HS-27A (cell line): ENCODE measurements at places on chromosomes 12 and 14.

DNA sequence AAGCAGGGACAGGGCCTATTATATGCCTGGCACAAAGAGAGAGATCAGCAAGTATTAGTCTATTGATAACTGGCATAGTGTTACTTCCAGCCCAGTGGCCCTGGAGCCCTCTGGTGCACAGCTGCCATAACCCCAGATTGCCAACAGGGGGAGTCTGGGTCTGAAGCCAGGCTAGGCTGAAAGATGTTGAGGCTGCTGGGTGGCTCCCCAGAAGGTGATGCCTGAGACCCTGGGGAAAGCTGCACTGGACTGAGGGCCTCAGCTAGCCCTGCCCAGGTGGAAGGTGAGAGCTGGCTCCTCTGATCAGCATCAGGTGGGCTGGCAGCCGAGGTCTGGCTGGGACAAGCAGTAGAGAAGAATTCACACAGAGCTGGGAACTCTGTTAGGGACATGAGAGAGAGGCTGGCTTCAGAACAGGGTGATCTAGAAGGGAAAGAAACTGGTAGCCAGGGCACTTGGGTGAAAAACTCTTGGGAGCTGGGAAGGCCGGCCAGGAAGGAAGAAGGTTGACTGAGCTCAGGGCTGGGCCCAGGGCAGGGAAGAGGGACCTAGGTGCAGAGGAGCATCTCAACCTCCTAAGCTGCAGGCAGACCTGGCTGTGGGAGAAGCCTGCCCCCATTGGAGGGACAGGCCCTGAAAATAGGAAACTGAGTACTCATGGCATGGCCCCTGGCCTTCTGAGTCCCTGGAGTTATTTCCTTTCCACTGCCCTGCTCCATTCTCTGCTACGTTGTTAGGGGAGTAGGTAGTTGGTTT is 3.9 kb downstream of the GZMH start:
- no peak for DNase-seq

DNA sequence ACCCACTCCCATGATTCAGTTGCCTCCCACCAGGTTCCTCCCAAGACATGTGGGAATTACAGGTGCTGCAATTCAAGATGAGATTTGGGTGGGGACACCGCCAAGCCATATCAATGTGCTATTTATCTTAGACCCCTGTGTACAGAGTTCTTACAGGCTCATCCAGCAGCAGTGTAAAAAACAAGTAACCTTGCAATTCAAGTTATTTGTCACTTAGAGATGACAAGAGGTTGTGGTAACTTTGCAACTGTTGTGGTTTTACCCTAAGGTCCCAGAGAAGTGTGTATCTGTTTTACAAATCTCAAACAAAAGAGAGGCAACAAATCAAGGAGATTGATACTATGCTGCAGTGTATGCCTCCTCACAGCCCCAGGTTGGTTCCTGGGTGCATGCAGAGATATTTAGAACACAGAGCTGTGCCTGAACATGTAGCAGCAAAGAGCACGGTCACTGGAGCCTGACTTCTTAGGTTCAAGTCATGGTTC is 11.5 kb upstream of the HELB start:
- no peak for DNase-seq

DNA sequence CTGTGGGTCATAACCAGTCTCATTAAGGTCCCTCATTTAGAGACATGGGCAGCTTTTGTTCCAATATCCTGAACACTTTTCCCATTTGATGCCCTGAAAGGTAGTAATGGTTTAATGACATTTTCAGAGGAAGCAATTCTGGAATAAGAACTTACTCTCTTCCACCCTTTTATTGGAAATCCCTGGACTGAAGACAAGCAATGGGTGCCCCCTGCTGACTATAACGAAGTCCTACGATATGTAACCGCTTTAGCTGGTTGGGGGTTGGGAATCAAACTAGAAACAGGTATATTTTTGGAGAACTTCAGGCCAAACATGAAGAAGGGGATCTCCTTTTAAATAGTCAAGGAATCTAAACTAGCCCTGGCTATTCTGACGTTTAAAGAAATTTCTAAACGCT is 20.5 kb downstream of the SARNP start:
- DNase-seq, result no peak

GRCh38 chr14:67461996-67462395 is 26.5 kb downstream of the TMEM229B start:
- DNase-seq, result no peak

GRCh38 chr12:84077679-84078078 is 834.9 kb downstream of the SLC6A15 start:
- DNase-seq, result no peak

DNA sequence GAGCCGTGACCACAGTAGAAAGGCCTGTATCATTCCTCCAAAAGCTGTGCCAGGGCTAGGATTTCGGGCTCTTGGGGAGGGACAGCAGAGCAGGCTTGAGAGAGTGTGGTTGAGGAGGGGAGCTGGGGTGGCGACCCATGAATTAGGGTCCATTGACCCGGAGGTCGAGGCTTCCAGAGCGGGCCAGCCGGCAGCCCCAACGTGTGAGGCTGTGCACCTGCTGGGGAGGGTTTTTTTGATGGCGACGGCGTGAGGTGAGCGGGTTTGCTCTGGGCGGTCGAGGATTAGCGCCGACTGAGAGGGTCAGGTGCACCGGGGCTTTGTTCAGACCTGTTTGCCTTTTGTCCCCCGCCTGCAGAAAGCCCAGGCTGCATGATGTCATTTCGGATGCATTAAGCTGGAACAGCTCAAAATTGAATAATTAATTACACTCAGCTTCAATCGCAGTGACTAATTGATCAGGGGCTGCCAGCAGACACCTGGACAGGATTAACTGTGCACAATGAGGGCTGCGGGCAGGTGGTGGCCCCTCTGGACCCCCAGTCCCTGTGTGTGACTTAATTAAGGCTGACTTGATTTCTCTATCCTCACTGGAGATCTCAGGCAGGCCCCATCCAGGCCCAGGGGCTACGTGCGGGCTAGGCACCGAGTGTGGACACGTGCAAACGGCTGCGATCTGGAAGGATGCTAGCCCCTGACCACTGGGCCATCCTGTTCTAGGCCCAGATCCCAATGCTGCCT is 42.1 kb upstream of the MEG3 start:
- DNase-seq, result no peak

- DNase-seq, result no peak
These were observed 9.3 kb upstream of the SERPINA5 start for GRCh38 chr14:94571950-94572349.

DNA sequence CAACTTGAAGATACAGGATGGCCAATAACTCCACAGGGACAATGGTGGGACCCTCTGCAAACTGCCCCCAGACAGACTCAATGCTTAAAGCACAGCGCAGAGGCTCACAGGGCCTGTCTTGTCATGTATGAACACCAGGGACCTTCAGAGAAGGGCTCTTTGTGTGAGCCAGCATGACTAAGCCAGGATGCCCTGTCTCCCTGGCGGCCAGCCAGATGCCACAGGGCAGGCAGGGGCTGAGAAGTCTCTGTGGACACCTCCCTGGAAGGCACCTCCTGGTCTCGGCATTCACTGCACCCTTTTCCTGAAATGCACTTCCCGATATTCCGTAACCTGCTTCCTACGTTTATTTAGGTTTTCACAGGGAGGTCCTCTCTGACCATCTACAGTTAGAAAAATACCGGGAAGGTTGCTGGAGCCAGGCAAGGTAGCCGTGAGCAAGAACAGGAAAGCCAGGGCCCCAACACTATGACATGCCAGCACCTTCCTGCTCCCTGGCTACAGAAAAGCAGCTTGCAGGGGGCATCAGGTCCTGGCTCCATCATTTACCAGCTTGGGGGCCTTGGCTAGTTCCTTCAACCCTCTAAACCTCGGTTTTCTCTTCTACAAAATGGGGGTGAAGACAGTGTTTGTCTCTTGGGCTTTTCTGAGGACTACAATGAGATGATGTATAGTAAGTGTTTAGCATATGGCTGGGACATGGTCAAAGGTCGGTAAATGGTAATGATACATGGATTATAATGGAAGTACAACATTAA is 65.0 kb downstream of the PITPNM2 start:
- DNase-seq, result peak; percentile 35

GRCh38 chr12:48009471-48009870 is 5.2 kb upstream of the COL2A1 start:
- no peak for DNase-seq

DNA sequence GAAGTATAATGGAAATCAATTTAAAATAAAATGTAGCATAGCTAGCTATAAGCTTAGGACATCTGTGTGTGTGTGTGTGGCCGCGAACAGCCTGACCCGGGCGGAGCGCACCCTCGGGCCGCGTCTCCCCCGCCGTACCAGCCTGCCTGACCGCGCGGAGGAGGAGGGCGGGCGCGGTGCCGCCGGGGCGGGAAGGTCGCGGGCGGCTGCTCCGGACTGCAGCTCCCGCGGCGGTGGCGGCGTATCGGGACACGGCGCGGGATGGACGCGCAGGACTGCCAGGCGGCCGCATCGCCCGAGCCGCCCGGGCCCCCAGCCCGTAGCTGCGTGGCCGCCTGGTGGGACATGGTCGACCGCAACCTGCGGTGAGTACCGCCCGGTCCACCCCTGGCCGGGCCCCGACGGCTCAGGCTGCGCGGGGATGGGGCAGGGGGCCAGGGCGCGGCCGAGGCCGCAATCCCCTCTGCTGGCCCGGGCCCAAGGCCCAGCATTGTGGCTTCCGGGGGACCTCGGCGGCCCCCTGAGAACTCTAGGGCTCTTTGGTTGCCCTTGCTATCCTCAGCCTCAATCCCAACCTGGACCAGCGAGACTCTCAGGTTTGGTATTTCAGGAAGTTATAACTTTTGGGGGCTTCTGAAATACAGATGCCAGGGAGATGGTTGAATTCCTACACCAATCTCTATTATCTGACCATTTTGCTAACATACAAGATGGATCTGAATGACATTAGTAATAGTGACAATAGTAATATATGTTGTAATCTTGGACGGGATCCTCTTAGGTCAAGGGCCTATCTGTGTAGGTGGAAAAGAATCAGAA is at the start of gene ABHD12B:
TSS of gene ABHD12B (plus strand) at position 140 of the 819 bp plus-strand sequence. CDS start at position 262, 122 bp downstream.
- DNase-seq, result no peak

DNA sequence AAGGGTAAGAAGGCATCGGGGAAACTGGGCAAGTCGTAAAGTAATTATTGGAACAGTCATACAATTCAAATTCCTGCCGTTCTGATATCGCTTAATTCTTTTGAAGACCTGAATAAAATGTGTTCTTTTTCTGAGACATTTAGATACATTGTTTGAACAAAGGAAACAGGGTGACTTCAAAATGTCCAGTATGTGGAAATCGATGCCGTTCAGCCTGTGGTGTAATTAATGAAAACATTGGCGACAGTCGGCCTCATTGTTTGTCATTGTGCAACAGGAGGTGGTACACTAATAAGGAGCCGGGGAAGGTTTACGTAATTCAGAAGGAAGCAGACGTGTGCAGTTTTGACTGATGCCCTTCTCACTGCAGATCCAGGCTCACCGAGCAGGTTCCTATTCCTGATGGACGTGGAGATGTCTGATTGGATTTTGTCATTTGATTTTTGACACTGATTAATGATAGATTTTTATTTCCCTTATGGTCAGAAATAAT is 92.7 kb downstream of the BORCS5 start:
- no peak for DNase-seq

GRCh38 chr12:129629901-129630300 is 273.9 kb downstream of the TMEM132D start:
- DNase-seq, result no peak

- no peak for DNase-seq
These were observed 185.3 kb downstream of the KIF26A start for GRCh38 chr14:104323551-104324175.

DNA sequence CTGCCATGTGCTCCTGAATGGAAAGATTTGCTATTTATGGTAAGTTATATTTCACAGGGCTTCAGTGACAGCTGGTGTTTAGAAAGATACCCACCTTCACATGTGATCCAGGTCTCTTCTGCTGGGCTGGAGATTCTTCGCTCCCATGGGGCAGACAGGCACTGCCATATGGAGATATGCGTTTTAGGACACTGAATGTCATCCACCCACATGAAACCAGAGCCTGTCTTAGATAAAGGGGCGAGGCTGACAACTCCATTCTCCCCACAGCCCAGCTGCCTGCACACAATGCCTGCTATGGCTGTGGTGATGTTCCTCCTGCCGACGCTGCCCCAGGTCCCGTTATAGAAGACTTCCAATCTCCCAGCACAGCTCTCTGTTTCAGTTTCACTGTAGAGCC is 69.4 kb downstream of the ACSM4 start:
- no peak for DNase-seq

- DNase-seq, result no peak
These were observed 312.2 kb upstream of the DIO3 start for GRCh38 chr14:101248840-101249675.

DNA sequence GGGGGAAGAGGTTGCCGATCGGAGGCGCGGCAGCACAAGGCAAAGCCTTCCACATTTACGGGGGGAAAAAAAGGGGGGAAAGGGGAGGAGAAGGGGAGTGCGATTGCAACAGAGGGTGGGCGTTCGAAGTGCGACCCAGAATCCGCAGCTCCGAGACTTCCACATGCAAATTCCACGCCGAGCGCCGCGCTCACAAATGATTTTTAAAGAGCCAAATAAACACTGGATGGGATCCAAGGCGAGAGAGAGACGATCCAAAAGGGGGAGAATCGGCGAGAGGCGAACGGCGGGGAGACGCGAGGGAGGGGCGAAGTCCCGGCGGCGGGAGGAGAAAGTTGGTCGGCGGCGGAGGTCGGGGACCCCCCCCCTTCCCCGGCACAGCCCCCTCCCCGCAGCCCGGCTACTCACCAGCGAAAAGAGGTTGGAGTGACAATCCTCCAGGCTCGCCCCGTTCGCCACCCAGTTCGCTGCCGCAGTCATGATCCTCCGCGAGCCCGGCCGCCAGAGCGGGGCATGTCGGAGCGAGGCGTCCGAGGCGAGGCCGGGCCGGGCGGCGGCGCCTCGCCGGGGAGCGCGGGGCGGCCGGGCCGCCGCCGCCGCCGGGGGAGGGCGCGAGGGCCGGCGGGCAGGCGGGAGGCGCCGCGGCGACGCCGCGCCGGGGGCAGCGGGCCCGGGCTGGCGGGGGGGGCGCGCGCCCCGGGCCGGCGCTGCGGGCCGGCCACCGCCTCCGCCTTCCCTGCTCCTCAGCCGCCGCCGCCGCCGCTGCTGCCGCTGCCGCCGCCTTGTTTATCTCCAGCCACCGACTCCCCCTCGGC is 634 bp downstream of the MED13L start:
- no peak for DNase-seq

DNA sequence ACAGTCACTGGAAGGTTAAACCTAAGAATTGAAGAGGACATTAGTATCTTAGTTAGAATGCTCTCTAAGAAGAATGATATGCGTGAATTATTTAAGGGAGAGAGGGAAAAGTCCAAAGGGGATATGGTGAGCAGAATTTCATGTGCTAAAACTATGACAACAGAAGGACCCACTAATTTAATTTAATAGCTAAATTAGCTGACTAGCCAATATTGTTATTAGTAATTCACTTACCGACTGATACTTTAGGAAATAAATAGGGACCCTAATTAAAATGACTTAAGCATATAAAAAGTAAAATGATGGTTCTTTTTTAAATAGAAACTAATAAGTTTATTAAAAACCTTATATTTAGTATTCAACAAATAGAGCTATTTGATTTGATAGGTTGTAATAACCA is 179.6 kb downstream of the RASSF9 start:
- DNase-seq, result no peak

GRCh38 chr14:95137164-95137803 is 20.0 kb downstream of the DICER1 start:
- no peak for DNase-seq

GRCh38 chr14:26200687-26201086 is 397.1 kb downstream of the NOVA1 start:
- DNase-seq, result no peak

GRCh38 chr12:3542911-3543310 is 51.9 kb downstream of the PRMT8 start:
- DNase-seq, result no peak
